ENCODE measurements at places on chromosomes 2 and 18. TPM values are rescaled to one million over a fixed set of nuclear protein-coding genes. Genes with fewer than 3 reads are reported as not detected.

Gene ANKRD62
- not detected for total RNA-seq

Gene CDH19
- total RNA-seq: not detected

Gene OTOS
- not detected for total RNA-seq

Gene ST8SIA5
- total RNA-seq: not detected

Gene PTH2R
- total RNA-seq: under 0.01 TPM

Gene DTNA
- total RNA-seq: 8.3 TPM

Gene KCTD1
- 9.6 TPM for total RNA-seq
